ENCODE measurements at places on chromosomes 11 and 22.

- DNase-seq = peak; percentile 68
These were observed 21.2 kb downstream of the TBRG1 start for GRCh38 chr11:124643605-124644425.

- DNase-seq = no peak
These were observed 440 bp upstream of the SLC25A45 start for GRCh38 chr11:65382804-65383368.

GRCh38 chr11:69912911-69913451 lies 93.8 kb upstream of the FGF3 start:
- peak; percentile 59 for DNase-seq

GRCh38 chr11:82980292-82980691 lies 78.8 kb downstream of the DDIAS start:
- DNase-seq = no peak

- DNase-seq = no peak
These were observed 50.4 kb downstream of the PDGFD start for GRCh38 chr11:104113541-104113940.
